ENCODE measurements at places on chromosomes 2 and 18. TPM values are rescaled to one million over a fixed set of nuclear protein-coding genes. Genes with fewer than 3 reads are reported as not detected.

The CCDC74B gene
- not detected for total RNA-seq

The SCN2A gene
- total RNA-seq: not detected

The DSC2 gene
- not detected for total RNA-seq

DNA sequence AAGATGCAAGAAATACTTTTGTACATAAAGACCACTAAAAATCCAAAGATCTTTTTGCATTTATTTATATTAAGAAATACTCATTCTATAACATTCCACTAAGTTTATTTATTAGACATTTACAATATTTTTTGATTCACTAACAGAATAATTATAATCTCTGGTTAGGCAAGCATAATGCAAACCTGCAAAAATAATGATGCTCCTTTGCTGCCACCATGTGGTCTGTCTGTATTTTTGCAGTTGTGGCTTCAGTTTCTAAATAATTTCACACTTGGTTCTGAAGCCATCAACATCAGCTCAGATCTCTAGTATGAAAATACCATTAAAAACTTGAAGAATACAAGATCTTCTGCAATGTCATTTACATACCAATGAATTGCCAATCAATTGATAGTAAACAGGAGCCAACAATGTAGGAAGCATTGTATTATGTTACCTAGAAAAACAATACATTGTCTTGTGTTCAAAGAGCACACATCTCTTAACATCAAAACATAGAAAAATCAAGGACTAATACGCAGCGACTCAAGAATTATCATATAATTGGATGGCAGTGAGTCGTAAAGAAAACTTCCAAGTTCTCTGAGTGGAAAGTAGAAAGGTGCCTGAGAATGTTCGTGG is 28.8 kb upstream of the WDR75 start:
- no peak overlapping the region for H3K4me3 ChIP-seq
- H3K27me3 ChIP-seq: no peaks in the 10 kb centered on the region
- DNase-seq: peak; percentile 44
- H3K27ac ChIP-seq: no peak overlapping the region

- no peak for DNase-seq
- H3K36me3 ChIP-seq: no peaks in the 10 kb centered on the region
- H3K4me1 ChIP-seq: no peaks in the 10 kb centered on the region
- H3K27ac ChIP-seq: no peak overlapping the region
- no peak overlapping the region for H3K4me3 ChIP-seq
- no peaks in the 10 kb centered on the region for H3K27me3 ChIP-seq
These were observed 216.3 kb downstream of the ANAPC1 start for GRCh38 chr2:111667542-111668273.

All from naive thymus-derived CD4-positive, alpha-beta T cell (primary cell).